PC-9 (cell line): ENCODE measurements at places on chromosomes 3 and 15. TPM values are rescaled to one million over a fixed set of nuclear protein-coding genes. Genes with fewer than 3 reads are reported as not detected.

DNA sequence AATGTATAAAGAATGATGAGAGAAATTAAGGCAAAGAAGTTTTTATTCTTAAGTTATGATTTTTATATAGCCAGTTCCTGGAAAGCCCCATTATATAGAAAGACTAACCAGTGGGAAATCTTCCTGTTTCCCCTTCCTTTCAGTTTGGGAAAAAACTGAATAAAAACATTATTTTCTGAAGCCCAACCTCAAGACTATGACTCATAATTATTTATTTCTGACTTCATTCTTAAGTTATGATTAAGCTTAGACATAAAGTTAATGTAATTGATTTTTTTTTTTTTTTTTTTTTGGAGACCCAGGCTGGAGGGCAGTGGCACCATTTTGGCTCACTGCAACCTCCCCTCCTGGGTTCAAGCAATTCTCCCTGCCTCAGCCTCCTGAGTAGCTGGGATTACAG lies 55.8 kb downstream of the TRPC1 start:
- DNase-seq: no peak

GRCh38 chr3:114450008-114450596 lies 156.3 kb downstream of the TIGIT start:
- DNase-seq: no peak

The TRIM42 gene
- total RNA-seq: not detected in 2 replicates

The FAM107A gene
- not detected in 2 replicates for total RNA-seq

DNA sequence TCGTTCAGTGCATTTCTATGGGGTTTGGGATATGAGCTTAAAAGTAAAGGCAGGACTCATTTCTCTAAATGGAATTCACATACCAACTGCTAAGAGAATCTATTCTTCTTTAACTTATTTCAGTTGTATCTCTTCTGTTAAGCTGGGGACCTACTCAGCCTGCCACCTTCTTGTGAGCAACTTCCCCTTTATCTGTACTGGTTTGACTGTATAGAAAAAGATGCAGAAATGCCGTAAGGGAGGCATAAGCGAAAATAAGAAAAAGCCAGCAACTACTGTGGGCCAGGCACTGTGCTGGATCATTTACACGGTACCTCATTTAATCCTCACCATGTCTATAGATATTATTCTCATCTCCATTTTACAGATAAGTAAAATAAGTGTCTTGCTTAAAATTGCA lies 38.4 kb downstream of the RBMS3 start:
- no peak for DNase-seq

DNA sequence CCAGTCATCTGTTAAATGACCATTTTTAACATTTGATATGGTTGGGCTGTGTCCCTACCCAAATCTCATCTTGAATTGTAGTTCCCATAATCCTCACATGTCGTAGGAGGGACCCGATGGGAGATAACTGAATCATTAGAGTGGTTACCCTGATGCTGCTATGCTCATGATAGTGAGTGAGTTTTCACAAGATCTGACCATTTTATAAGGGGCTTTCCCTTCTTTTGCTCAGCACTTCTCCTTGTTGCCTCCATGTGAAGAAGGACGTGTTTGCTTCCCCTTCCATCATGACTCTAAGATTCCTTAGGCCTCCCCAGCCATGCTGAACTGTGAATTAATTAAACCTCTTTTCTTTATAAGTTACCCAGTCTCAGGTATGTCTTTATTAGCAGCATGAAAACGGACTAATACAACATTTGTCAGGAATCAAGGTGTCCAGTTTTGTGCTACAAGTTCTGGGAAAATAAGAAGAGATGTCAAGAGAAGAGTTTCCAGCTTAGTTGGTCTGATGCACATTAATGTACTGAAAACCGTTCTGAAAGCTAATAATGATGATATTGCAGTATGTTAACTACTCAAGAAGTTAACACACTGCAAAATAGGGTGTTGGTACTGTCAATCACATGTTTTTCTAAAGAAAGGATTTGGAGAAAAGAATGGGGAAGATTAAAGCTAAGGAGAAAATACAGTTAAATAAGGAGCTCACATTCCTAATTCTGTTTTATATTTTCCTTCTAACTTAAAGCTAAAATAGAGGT lies 67.9 kb downstream of the ATP8B4 start:
- DNase-seq: no peak

GRCh38 chr3:33795131-33795530 lies 3.3 kb upstream of the PDCD6IP start:
- DNase-seq: no peak

GRCh38 chr3:177358091-177358976 lies 161.1 kb upstream of the TBL1XR1 start:
- peak; percentile 82 for DNase-seq

The RASL12 gene
- not detected in 2 replicates for total RNA-seq

- DNase-seq: no peak
Measured at GRCh38 chr15:41853831-41854230, 15.2 kb downstream of the PLA2G4B start.

- DNase-seq: no peak
Measured at GRCh38 chr15:29566914-29567313, 255.4 kb downstream of the TJP1 start.

DNA sequence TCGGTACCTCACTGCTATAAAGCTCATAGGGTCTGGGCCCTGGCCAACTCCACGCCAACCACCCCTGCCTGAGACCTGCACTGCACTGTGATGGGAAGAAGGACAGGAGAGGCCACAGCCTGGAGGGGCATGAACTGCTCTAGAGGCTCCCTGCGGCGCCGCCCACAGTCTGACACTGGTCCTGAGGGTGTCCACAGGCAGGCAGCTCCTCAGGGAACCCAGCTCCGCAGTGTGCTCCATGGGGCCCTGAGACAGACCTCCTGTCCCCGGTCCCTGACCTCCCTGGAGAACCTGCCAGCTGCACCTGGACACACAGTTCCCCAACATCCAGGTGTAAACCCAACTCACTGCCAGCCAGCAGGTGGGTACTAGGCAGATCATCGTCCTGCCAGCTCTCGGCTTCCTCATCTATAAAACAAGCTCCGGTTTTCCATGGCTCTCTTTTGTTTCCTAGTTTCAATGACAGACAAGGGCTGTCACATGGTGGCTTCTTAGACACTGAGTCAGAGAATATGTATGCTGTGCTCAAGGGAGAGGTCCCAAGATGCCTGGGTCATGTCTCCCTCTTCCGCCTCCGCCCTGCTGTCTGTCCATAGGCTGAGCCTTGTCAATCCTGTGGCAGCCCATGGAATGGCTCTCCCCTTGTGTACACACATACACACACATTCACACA lies 5.1 kb upstream of the HAPLN3 start:
- DNase-seq: peak; percentile 68

- DNase-seq: peak; percentile 85
Measured at GRCh38 chr15:51726302-51727073, 11.0 kb downstream of the LYSMD2 start.

The GHSR gene
- total RNA-seq: not detected in 2 replicates

The AMOTL2 gene
- 147 and 221 TPM in 2 replicates for total RNA-seq
